ENCODE measurements at places on chromosomes 2 and 18.
A peak's percentile ranks its signal among the peaks of the same experiment; 100 is the strongest.

DNA sequence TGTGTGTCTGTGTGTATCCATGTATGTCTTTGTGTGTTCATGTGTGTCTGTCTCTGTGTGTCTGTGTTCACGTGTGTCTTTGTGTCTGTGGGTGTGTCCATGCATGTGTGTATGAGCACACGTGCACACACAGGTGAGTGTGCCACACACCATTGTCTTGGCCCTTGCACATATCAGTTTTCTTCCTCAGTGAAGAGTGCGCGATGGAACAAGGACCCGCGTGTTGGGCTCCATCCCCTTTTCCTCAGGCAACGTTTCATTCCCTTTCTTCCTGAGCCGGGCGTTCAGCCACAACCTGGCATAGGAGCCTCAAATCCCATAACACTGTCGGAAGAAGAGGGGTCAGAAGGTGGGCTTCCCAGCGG is 74.3 kb downstream of the PTGR3 start:
- DNase-seq = no peak

- DNase-seq = peak; percentile 73
These were observed 6.3 kb downstream of the ANKRD53 start for GRCh38 chr2:70984576-70985282.

GRCh38 chr2:71609441-71609840 is 156.1 kb downstream of the DYSF start:
- no peak for DNase-seq

DNA sequence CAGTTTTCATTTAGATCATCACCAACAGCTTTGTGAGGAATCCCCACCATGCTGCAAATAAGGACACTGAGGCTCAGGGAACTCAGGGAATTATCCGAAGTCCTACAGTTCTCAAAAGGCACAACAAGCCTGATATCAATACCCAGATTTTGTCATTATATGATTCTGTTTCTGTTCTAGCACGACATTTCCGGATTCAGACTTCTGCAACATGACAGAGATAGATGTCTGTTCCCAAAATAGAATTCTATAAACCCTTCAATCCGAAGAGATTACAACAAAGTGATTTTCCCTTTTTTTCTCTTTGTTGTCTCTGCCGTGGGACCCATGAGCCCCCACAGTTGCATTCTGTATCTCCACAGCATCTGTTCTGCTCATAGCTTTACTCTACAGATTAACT is 72.0 kb downstream of the DOCK10 start:
- peak; percentile 21 for DNase-seq

DNA sequence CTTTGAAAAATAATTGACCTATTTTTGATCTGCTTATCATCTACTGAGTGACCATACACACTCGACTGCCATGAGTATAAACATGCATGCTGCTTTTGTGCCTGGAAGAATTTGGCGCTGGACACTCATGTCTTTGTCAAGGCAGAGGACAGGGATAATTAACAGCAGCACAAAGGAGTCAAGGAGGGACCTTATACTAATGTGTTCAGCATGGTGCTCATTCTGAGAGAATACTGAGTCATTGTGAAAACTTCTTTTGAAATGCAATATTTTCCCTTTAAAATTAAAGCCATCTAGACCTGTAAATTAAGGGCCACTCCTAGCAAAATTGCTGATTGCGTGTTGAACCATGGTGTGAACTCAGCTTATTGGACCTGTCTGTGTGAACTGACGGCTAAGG is 116.3 kb downstream of the ZNF532 start:
- no peak for DNase-seq

- DNase-seq = no peak
These were observed 124.7 kb downstream of the PDE1A start for GRCh38 chr2:182302174-182302573.

- no peak for DNase-seq
These were observed 102.7 kb downstream of the CPO start for GRCh38 chr2:207041786-207042554.

GRCh38 chr2:62293490-62294271 is 97.8 kb downstream of the B3GNT2 start:
- DNase-seq = no peak

DNA sequence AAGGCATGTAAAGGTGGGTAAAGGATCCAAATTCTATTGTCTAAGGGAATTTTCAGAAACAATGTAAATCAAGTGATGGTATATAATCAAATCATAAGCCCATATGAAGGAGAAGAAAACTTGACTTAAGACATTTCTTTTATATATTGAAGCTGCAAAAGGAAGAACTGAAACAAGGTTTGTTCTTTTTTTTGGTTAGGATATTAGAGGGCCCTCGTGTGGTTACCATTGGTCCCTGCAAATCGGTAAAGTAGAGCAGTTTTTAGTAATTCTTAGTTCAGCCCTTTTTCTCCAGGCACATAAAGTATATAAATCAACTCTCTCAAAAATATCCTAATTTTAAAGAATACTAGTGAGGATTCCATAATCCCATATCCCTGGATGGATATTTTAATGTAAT is 105.6 kb upstream of the STK17B start:
- DNase-seq = peak; percentile 55

GRCh38 chr18:8871489-8871888 is 166.1 kb downstream of the MTCL1 start:
- DNase-seq = no peak

DNA sequence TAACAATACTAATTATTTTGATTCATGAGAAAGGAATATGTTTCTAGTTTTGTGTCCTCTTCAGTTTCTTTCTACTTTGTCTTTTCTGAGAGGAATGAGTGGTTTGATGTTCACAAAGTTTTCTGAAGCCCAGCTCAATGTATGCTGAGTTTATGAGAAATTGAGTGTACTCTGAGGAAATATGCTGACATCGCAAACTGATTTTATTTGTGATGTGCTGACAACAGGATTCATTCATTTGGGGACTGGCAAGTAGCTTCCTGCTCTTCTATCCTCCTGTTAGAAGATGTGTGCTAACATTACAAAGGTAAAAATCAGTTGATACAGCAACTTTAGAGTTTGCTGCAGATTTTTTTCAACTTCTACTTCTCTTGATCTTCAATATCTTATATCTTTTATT is 403.2 kb upstream of the CDH19 start:
- no peak for DNase-seq

GRCh38 chr2:96547203-96547641 is 10.7 kb downstream of the ARID5A start:
- no peak for DNase-seq

DNA sequence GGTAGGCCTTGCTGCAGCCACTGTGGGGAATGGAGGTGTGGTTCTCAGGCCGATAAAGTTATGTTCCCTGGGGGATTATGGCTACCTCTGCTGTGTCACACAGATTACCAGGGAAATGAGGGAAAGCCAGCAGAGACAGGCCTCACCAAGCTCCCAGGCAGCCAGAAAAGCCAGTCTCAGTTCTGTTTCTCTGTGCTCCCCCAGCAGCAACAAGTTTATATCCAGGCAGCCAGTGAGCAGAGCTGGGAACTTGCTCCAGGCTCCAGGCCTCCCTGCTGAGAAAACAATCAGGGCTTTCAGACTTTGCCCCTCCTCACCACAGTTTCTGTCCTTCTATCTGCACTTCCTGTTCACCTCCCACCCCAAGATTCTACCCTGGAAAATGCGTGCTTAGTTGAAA is 596.6 kb upstream of the GYPC start:
- no peak for DNase-seq

- DNase-seq = peak; percentile 19
These were observed 3.3 kb downstream of the PAX3 start for GRCh38 chr2:222295368-222296062.

- DNase-seq = peak; percentile 49
These were observed 94.1 kb upstream of the THOC1 start for GRCh38 chr18:361941-362310.

DNA sequence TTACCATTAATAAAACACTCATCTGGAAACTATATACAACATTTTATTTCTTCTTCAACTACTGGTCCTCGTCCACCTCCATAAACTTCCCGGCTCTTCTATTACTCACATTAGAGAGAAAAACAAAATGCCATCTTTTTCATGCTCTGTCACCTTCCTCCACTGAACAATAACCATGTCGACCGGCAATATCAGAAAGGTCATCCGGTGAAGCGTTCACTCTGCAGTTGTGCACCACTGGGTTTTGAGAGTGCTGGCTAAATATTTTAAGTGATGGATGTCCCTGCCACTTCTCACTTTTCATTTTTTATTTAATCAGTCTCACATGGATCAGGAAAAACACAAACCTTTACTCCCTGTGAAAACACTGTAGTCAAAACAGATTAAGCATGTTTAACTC is 48.2 kb downstream of the SPP2 start:
- no peak for DNase-seq

DNA sequence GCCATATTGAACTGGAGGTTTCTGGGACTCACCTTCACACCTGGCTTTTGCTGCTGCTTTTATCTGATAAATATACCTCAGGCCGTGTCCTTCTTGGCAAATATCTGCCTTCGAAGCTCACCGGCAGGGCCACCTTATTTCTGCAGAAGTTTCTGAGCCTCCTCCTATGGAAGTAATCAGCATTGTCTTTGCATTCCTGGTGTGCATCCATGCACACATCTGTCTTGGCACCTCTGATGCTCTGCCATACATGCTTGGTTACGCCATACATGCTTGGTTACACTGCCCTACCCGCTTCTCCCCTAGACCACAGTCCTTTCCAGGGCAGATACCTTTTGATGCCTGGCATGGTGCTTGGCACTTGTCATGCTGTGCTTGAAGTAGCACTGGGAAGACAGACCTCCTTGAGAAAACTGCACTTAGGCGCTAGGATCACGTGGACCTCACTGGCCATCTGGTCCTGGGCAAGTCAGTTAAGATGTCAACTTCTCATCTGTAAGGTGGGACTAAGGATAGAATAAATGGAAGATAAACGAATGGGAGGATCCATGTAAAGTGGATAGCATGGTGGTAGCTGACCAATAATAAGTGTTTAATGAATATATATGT is 66.8 kb downstream of the ZNF236 start:
- no peak for DNase-seq

- DNase-seq = no peak
These were observed 59.4 kb upstream of the SIX2 start for GRCh38 chr2:45068571-45069140.

DNA sequence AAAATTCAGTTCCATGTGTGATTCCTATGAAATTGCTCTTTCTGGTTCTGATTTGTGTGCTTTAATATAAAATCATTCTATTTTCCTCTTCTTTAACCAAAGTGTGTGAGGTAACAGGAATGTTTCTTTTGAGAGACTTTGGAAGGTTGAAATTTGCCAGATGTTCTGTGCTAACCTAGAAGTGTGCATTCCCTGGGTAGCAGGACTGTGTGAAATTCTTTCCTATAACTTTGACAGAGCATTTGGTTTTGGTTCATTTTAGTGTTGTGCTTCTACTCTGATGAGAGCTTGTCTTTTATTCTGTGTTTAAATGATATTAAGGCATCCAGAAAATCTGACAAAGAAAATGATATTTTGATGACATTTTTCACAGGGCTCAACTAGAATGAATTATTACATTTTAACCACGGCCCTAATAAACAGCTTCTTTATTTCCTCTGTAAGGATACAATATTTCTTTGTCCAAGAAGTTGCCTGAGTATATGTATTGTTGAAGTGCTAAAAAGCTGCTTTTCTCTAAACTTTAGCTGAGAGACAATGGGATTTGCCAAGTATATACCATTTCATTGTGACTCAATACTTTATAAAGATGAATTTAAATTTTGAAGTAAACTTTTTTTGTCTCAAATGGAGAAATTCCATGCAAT is 34.7 kb upstream of the DLX1 start:
- no peak for DNase-seq

DNA sequence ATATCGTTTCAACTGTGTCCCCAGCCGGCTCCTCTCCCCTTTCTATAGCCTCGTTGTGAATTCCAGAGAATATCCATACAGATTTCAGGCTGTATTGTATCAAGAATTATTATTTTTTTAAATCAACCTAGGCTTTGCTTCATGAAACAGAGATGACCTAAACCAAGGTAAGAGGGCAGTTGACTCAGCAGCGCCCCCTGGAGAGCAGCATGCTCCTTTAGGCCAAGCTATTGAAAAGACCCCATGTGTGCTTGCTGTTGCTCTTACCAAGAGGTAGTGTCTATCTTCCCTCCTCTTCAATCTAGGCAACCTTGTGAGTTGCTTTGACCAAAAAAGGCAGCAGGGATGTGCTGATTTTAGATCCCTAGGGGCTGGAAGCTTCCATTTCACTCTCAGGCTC is 426.7 kb upstream of the SMIM21 start:
- DNase-seq = peak; percentile 14

DNA sequence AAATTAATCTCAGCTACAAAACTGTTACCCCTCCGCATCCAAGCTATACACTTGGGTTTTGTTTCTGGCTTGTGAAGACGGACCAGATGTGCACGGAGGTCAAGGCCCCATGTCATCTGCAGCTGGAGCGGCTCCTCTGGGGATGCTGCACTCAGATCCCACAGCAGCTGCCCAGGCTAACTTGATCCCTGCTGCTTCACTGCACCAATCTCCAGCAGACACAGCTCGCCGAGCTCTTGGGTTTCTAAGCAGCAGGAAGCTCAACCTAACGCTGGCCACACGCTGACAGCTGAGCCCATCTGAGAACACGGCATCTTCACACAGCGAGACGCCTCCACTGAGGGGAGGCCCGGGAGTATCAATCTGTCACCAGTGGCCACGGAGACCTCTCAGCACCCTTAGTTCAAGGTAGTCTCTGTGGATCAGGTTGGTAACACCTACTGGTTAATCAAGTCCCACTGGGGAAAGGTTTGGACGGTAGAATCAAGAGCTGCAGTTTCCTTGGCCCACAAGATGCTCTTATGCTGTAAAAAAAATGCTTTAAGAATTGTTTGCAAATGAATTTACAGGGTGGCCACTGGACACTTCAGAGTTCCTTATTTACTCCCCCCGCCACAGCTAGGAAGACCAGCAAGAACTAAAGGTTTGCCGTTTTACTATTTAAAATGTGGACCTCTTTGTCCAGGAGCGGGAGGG is 67.5 kb downstream of the EMILIN2 start:
- DNase-seq = no peak
